ENCODE measurements at places on chromosomes 12 and 14. TPM values are rescaled to one million over a fixed set of nuclear protein-coding genes. Genes with fewer than 3 reads are reported as not detected.

DNA sequence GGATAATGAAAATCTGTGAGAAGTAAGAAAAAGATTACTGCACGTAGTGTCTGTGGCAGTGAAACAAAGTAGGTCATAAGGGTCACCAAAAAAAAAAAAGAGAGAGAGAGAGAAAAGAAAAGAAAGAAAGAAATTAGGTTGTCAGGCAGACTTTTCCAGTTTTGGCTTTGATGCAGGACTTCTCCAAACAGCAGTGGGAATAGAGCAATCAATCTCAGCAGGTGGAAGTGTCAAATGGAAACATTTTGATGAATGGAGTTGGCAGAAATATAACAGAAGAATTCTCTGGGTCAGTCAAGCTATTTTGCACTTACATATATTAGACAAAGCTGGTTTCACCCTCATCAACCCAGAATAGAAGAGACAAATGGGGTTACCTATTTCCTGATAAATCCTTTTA lies 745.8 kb downstream of the SLC6A15 start:
- H3K27ac ChIP-seq: no peak overlapping the region
- DNase-seq: no peak
- no peaks in the 10 kb centered on the region for H3K36me3 ChIP-seq
- no peaks in the 10 kb centered on the region for H3K27me3 ChIP-seq
- H3K4me3 ChIP-seq: no peak overlapping the region
- H3K4me1 ChIP-seq: peaks cover 8% of the 10 kb centered on the region

GRCh38 chr12:24979329-24979728 lies 30.4 kb upstream of the BCAT1 start:
- no peak overlapping the region for H3K27ac ChIP-seq
- H3K36me3 ChIP-seq: no peaks in the 10 kb centered on the region
- H3K27me3 ChIP-seq: no peaks in the 10 kb centered on the region
- DNase-seq: no peak

DNA sequence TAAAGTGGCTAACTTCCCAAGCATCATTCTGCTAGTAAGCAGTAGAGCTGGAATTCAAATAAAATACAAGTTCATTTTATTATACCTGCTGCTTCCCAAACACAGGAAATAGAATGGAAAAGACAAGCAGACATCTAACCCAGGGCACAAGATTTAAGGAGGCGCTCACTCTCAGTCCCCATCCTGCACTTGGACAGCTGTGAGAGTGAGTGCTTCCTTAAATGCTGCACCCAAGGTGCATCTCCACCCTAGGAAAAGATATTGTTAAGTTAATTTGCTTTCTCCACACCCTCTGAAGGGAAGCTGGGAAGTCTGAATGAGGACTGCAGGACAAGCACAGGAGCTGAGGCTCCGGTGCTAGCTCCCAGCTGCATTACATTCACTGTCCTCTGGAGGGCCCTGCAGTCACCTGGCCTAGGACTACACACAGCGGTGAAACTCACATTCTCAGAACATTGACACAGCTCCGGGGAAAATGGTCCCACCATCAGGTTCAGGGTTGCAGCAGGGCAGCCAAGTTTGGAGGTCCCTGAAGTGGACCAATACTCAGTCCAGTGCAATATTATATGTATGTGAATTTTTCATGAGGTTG lies 14.2 kb downstream of the HEBP1 start:
- H3K4me1 ChIP-seq: peaks cover 12% of the 10 kb centered on the region
- H3K27ac ChIP-seq: no peak overlapping the region
- no peaks in the 10 kb centered on the region for H3K27me3 ChIP-seq
- no peak overlapping the region for H3K4me3 ChIP-seq
- H3K36me3 ChIP-seq: peaks cover 26% of the 10 kb centered on the region

GRCh38 chr14:51201890-51202289 lies 38.2 kb upstream of the TMX1 start:
- H3K36me3 ChIP-seq: no peaks in the 10 kb centered on the region
- peaks cover 44% of the 10 kb centered on the region for H3K27me3 ChIP-seq
- H3K4me1 ChIP-seq: no peaks in the 10 kb centered on the region
- no peak for DNase-seq

- peak overlapping the region; percentile 82 for H3K27ac ChIP-seq
- peaks cover 72% of the 10 kb centered on the region for H3K4me1 ChIP-seq
- DNase-seq: no peak
- no peaks in the 10 kb centered on the region for H3K36me3 ChIP-seq
- H3K27me3 ChIP-seq: no peaks in the 10 kb centered on the region
- no peak overlapping the region for H3K4me3 ChIP-seq
Observed at GRCh38 chr14:99751539-99752485, 41.4 kb upstream of the EML1 start.

DNA sequence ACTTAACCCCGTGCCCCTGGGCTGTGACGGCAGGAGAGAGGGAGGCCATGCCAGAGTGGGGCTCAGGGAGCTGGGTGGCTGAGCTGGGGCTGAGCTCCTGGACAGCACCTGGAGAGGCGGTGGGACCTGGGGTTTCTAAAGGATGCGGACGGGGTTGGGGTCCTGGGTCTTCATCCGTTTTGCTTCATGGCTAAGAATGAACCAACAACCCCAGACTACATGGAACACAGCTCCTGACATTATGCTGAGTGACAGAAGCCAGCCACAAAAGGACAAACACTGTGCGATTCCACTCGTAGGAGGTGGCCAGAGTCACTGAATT lies 60.6 kb downstream of the NCOR2 start:
- peaks cover 82% of the 10 kb centered on the region for H3K4me1 ChIP-seq
- DNase-seq: no peak
- H3K36me3 ChIP-seq: peaks cover 7% of the 10 kb centered on the region
- peak overlapping the region; percentile 97 for H3K27ac ChIP-seq
- no peaks in the 10 kb centered on the region for H3K27me3 ChIP-seq
- H3K4me3 ChIP-seq: peak overlapping the region; percentile 56

DNA sequence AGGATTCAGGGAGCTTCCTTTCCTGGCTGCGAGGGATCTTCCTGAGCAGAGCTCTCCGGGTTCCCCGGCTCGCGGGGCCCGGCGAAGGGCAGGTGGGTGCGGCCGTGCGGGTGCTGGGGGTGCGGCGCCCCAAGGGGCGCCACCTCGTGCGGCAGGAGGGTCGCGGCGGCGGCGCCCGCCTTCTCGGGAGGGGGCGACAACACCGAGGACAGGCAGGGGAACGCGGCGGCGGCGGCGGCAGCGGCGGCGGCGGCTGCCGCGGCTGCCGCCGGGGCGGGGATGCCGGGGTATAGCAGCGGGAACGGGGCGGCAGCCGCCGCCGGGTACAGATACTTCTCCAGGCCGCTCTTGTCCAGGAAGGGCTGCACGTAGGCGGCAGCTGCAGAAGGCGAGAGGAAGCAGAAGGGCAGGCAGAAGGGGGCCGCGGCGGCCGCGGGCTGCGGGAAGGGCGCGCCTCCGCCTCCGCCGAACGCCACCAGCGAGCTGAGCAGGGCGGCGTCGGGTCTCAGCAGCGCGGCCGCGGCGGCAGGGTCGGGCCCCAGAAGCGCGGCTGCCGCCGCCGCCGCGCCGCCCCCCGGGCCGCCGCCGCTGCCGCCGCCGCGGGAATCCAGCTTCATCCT lies 2.7 kb downstream of the BHLHE41 start:
- H3K36me3 ChIP-seq: no peaks in the 10 kb centered on the region
- peaks cover 31% of the 10 kb centered on the region for H3K4me1 ChIP-seq
- no peak for DNase-seq
- H3K27me3 ChIP-seq: peaks cover 28% of the 10 kb centered on the region

DNA sequence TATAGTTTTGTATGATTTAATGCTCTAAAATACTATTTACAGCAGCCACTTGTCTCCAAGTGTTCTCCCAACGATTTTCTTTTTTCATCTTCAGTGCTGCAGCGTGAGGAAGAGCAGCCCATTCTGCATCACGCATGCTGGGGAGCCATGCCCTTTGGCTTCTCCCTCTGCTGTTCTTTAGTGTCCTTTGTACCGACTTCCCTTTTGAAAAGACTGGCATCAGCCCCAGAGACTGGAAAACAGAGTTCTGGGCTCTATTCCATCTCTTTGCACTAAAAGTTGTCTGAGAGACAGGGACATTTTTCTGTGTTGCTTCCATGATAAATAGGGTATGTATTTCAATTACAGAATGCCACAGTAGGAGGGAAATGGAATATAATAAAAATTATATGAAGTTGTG lies 105.1 kb downstream of the RERG start:
- no peak overlapping the region for H3K4me3 ChIP-seq
- no peak for DNase-seq
- H3K27me3 ChIP-seq: no peaks in the 10 kb centered on the region
- H3K4me1 ChIP-seq: peaks cover 33% of the 10 kb centered on the region
- H3K27ac ChIP-seq: peak overlapping the region; percentile 79
- H3K36me3 ChIP-seq: peaks cover 55% of the 10 kb centered on the region

GRCh38 chr14:76348898-76349297 lies 27.0 kb upstream of the ESRRB start:
- peaks cover 13% of the 10 kb centered on the region for H3K4me1 ChIP-seq
- H3K36me3 ChIP-seq: no peaks in the 10 kb centered on the region
- peaks cover 9% of the 10 kb centered on the region for H3K27me3 ChIP-seq
- no peak overlapping the region for H3K4me3 ChIP-seq
- DNase-seq: no peak
- no peak overlapping the region for H3K27ac ChIP-seq

GRCh38 chr14:31307198-31307597 lies 99.6 kb upstream of the HECTD1 start:
- H3K4me1 ChIP-seq: no peaks in the 10 kb centered on the region
- DNase-seq: no peak
- H3K4me3 ChIP-seq: no peak overlapping the region
- peaks cover 47% of the 10 kb centered on the region for H3K36me3 ChIP-seq

DNA sequence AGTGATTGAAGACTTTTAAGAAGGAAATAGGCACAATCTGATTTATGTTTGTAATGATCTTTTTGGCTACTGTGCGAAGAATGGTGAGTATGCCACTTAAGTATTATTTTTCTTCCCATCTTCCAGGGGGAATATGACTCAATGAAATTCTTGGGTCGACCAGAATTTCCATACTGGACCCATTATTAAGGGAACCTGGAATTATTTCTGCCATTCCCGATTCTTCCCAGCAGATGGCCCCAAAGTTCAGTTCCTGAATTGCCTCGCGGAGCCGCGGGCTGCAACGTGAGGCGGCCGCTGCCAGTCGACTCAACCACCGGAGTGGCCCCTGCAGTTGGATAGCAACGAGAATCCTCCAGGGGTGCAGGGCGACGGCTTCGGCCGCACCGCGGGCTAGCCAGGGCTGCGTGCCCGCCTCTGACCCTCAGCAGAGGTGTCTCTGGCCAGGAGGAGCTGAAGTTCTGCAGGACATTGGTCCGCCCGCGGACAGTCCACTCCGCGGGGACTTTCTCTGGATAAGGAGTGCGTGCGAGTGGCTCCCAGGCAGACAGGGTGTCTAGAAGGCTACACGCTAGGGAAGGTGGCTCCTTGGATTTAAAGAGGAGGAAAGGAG lies 628 bp upstream of the TSHR start:
- H3K36me3 ChIP-seq: no peaks in the 10 kb centered on the region
- peaks cover 8% of the 10 kb centered on the region for H3K4me1 ChIP-seq
- DNase-seq: peak; percentile 91
- H3K27me3 ChIP-seq: peaks cover 73% of the 10 kb centered on the region
- no peak overlapping the region for H3K27ac ChIP-seq

DNA sequence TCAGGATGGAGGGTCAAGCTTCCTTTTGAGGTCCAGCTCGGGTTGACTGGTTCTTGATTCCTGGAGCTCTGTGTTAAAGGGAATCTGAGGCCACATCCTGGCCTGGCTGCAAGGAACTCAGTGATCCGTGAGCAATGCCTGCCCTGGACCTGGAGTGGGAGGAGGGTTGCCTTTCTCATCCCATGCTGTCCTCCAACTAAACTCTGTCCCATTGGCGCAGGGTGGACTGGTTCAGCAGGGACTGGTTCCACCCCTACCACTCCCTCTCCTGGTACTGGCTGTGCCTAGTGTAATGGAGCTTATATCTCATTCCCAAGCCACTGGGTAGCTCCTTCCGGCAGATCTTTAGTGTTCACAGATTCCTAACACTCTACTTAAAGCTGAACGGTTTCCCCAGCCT lies 3.9 kb upstream of the CMKLR1 start:
- peak overlapping the region; percentile 50 for H3K27ac ChIP-seq
- H3K36me3 ChIP-seq: no peaks in the 10 kb centered on the region
- no peak for DNase-seq
- peaks cover 40% of the 10 kb centered on the region for H3K4me1 ChIP-seq

GRCh38 chr14:49381778-49382177 lies 204.4 kb downstream of the RPS29 start:
- no peak overlapping the region for H3K27ac ChIP-seq
- no peaks in the 10 kb centered on the region for H3K4me1 ChIP-seq
- no peaks in the 10 kb centered on the region for H3K36me3 ChIP-seq
- peaks cover 11% of the 10 kb centered on the region for H3K27me3 ChIP-seq
- DNase-seq: no peak
- H3K4me3 ChIP-seq: no peak overlapping the region

DNA sequence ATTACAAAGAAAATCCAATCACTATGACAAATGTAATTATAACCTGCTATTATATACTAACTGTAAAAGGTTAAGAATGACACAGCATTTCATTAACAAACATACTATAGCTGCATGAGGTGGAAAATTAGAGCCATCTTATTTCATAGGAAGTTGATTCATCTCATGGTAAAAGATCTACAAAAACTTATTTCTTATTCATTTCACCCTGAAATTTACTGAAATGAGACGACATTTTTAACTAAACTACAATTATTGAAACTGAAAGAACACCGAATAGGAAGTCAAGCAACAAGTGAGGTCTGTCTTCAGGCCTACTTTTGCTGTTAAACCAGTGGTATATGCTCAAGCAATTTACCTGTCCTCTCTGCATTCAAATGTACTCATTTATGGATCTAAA lies 87.2 kb downstream of the CEP83 start:
- H3K4me3 ChIP-seq: no peak overlapping the region
- no peak overlapping the region for H3K27ac ChIP-seq
- no peaks in the 10 kb centered on the region for H3K27me3 ChIP-seq

DNA sequence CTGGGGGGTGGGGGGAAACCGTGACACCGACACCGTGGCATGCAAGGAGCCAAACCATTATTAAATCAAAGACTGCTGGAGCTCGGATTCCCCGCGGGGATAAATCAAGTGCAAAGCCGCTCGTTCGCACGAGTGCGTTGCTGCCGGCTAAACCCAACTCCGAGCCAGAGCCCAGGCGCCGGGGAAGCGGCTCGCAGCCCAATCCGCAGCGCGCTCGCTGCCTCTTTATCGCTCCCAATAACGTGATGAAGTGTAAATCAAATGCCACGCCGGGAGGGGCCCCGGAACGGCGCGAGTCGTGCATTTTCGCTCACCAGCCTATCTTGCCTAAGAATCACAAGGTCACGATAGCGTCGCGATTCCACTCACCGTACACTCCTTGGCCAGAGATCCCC lies 1.3 kb downstream of the MDGA2 start:
- H3K4me3 ChIP-seq: peak overlapping the region; percentile 75
- no peak for DNase-seq
- H3K27me3 ChIP-seq: peaks cover 64% of the 10 kb centered on the region

DNA sequence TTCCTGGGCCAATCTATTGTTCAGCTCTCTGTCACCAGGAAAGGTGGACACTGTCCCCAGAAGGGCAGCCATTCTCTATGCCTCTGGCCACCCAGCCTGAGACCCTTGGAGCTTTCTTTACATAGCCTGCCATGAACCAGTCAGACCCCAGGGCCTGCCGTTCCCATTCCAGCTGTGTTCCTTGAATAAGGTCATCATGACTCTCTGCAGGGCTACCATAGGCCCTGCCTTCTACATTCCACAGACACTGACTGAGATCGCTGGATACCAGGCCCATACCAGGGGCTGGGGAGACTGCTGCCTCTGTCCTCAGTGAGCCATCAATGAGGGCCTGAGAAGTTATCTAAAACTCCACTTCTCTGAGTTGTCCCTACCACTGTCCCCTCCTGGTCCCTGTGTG lies 75.5 kb downstream of the SYNE3 start:
- no peaks in the 10 kb centered on the region for H3K27me3 ChIP-seq
- peaks cover 59% of the 10 kb centered on the region for H3K36me3 ChIP-seq
- H3K4me3 ChIP-seq: peak overlapping the region; percentile 41
- H3K4me1 ChIP-seq: peaks cover 40% of the 10 kb centered on the region
- no peak for DNase-seq

Gene NFATC4
- 223 TPM for total RNA-seq

Gene GNS
- 150 TPM for total RNA-seq

Gene CLEC2A
- total RNA-seq: not detected

Gene CFAP251
- 2.4 TPM for total RNA-seq

Gene SLC17A8
- total RNA-seq: not detected

Data from osteocyte (in vitro differentiated cells).